Activated CD4-positive, alpha-beta T cell treated with anti-CD3 and anti-CD28 coated beads, Interleukin-2, amount 50 U/mL, for 48 hours (primary cell): ENCODE measurements at places on chromosomes 5 and 9.

DNA sequence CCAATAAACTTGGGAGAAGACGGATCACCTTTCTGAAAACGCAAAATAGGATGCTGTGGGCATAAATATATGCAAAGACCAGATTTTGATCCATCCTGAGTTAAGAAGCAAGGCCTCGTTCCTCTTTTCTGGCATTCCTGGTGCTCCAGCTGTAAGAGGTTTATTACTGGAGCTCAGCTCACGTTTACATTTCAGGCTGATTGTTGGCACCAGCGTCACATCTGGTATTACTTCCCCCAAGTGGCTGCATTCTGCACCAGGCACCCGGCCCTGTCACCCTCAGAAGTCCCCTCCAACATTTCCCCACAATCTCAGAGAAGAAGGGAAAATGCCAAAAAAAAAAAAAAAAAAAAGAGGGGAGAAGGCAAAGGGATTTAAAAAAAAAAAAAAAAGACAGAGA is 348.7 kb downstream of the SLIT3 start:
- DNase-seq = no peak

- no peak for DNase-seq
These were observed 76.4 kb downstream of the PRRT1B start for GRCh38 chr9:131621551-131622358.

GRCh38 chr5:116480894-116481510 is 93.6 kb downstream of the SEMA6A start:
- no peak for DNase-seq

DNA sequence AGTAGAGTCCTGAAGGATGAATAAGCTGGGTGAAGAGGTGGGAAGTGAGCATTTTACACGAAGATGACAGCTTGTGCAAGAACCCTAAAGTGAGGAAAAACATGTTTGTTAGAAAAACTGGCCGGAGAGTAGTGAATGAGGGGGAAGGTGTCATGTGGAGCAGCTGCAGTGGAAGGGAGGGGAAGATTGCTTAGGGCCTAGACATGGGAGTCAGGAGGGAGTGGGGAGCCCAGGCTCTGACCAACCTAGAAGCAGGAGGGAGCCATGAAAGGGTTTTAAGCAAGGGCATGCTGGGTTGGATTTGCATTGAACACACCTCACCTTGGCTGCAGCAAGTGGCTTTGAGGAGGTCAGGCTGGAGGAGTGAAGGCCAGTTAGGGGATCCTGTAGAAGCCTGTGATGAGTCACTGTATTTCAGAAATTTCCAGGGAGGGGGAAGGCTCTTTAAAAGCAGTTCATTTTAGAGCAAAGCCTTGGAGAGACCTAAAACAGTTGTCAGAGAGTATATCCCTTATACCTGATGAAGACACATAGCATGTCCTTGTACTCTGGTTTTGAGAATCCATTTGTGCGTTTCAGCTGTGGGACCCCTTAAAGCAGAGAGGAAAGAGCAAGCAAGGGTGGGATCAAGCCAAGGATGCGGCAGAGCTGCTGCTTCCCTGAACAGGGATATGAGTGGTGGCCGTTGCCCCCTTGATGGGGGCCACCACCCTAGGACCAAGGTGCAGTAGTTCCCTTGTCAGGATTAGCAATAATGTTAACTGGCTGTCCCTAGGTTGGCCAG is 45.4 kb downstream of the ANGPTL2 start:
- no peak for DNase-seq

DNA sequence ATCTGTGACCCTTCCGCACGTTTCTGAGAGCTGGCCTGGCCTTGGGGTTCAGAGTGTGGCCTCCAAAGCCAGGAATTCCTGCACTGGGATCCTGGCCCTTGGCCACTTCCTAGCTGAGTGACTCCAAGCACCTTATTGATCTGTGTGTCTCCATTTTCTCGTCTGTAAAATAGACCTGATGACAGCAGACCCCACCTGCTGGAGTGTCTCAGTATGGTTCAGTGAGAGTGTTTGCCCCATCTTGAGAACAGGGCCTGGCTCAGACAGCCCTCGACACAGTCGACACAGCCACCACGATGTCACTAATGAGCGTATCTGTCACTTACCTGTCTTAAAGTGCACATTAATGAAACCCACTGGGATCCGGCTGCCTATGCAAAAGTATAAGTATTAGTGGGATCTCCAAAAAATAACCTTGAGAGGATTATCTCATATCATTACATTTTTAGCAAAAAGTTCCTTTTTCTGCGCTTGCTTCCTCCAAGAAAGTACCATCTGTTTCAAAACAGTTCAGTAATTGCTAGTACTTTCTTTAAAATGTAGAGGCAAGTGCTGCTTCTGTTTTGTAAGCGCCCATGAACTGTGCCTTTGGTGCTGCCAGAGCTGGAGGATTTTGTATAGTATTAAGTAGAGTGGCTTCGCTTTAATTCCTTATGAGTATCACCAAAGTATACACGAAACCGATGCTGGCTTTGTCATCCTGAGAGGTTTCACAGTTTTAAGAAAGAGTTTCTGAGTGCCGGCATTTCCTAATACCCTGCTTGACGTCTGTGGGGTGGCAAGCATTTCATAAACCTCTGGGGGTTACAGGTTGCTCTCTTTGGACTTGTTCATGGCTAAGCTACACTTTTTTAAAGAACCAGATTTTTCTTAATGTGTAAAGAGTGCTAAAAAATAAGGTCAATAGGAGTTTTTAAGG is 31.7 kb downstream of the UBE2QL1 start:
- DNase-seq = no peak

DNA sequence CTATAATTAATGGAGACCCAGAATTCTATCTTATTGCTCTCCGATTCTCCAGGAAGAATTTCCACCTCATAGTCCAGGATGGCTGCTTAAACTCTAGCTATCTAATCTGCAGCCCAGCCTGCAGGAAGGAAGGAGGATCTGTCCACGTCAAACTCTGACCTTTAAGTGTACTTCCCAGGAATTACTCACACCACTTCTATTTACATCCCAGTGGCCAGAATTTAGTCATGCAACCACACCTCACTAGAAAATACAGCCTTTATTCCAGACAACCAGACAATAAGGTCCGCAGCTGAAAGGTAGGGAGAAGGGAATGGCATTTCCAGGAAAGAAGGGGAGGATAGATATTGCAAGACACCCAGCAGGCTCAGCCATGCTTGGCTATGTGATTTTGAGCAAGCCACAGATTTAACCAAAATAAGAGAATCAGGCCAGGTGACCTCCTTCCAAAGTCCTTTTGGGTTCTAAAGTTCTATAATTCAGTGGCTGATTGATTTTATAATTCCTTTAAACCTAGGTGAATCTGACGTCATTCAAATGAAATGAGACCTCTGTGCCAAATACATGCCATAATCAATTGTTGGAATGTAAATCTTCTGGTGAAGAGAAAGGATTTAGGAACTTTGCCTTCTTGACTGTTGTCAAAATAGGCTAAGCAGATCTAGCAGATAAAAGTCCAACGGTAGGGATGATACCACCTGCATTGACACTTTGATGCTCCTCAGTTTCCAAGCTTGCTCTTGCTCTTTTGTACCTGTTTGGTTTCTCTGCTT is 3.7 kb upstream of the DENND1A start:
- DNase-seq = no peak

- no peak for DNase-seq
These were observed 55.5 kb downstream of the TENT4A start for GRCh38 chr5:6768590-6769230.

DNA sequence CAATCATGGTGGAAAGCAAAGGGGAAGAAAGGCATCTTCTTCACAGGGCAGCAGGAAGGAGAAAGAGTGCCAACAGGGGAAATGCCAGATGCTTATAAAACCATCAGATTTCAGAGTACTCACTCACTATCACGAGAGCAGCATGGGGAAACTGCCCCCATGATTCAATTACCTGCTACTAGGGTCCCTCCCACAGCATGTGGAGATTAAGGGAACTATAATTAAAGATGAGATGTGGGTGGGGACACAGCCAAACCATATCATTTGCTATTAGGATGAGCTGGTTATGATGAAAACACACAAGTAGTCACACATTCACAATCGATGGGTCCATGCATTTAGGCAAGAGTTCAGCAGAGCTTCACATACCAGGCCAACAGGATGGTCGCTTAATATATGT is 469.0 kb downstream of the PDE4D start:
- DNase-seq = no peak

- DNase-seq = peak; percentile 33
These were observed 115.9 kb downstream of the RGS3 start for GRCh38 chr9:113579283-113580040.

- no peak for DNase-seq
These were observed 206.3 kb upstream of the GDNF start for GRCh38 chr5:38046103-38046502.

DNA sequence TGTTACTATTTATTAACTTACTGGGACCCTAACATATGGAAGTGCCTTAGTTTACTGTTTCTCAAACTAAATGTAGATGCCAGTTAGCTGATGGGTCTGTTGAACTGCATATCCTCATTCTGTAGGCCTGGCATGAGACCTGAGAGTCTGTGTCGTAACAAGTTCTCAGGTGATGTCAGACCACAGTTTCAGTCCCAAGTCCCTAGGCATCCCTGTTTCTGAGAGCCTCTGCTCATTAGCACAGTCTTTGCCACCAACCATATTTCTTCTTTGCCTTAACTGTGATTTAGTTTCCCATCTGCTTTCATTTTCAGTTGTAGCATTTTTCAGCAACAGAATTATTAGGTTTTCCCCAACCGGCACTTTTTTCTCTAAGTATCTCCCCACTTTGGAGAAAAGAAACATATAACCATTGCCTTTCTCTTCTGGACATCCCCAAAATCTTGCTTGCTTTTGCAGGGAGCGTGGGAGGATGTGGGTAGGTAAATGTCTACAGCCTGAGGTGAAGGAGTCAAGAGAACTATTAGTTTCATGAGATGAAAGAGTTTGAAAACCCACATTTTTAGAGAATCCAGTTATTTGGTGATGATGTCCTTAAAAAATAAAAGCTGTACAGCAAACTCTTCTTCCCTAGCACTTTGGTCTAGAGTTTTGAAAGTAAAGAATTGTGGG is 74.6 kb downstream of the NUDT12 start:
- no peak for DNase-seq

DNA sequence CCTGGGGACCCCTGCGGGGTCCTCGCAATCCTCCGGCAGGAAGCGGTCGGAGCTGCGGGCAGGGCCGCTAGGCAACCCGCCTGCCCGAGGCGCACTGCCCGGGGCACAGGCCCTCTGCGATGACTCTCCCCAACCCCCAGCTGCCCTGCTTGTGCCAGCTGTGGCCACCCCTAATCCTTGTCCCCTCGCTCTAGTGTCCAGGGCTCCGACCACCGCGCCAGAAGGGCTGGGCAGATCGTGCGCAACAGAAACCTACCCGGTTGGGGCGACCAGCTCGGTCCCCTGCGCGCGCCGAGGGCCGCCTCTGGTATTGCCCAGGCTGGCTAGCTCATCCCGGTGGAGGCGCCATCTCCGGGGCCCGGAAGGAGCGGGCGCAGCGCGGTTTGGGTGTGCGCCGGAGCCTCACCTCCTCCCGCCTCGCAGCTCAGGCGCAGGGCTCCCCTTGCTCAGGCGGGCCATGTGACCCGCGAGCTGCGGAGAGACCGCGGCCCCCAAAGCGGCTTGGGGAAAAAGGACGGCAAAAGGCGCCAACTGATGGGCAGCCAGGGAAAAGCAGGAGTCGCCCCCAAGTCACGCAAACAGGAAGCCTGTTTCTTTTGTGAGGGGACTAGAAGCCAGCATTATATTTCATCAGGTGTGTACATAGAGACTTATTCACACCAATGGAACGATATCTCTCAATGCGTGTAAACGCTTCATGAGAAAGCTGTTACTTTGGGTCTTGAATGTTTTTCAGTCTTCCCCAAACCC is 46.8 kb upstream of the RNF20 start:
- peak; percentile 30 for DNase-seq

DNA sequence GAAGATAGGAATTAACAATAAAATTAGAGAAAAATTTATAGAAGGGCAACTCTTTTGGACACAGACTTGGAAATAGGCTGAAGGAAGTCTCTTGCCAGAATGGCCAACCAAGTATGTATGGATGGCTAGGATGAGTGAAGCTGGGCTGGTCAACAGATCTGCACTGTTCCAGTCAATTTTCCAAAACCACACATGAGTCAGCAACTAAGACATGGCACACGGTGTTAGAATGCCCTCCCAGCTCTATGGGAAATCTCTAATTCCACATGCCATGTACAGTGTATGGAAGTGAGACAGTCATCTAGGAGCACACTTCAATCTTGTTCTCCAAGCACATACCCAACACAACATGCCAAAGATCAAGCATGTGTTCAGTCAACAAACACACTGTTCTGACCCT is 129.6 kb downstream of the GLIS3 start:
- no peak for DNase-seq

GRCh38 chr9:123321616-123322272 is 34.3 kb upstream of the CRB2 start:
- DNase-seq = no peak

DNA sequence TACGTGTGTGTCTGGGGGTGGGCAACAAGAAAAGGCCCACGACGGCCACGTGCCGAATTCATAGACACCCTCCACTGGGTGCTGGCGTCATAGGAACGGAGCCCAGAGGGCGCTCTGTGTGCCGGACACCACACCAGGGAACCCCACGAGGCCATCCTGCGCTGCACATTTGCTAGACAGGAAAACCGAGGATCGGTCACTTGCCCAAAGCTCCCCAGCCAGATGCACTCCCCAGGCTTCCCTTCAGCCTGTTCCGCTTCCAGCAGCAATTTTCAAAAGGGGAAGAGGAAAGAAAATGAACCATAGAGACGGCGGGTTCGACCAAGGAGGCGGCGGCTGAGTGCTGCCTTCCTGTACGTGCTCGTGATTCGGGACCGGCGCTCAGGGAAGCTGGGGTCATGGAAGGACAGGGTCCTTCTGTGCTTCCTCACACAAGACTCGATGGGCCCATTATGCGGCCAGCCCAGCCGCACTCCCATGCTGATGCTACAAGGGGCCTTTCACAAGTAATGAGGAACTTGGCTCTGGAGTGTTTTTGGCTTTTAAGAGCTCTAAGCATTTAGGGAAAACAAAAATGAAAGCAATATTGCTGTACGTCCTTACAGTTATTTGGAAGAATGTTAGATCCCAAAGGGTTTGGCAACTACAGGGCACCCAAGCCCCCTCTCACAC is 124.6 kb upstream of the SARDH start:
- no peak for DNase-seq

DNA sequence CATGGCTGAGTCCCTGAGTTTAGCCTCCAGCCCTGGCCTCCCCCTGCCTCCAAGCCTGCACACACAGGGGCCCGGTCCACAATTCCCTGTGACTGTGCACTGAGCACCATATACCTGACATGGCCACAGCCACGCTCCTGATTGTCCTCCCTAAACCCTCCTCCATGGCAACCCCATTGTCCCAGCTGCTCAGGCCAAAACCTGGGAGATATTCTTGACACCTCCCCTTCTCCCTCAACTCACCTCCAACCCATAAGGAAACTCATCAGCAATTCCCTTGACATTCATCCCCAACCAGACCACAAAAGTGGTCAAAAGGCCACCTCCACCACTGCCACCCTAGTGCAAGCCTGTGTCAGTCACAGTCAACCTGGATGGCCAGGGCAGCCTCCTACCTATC is 107.5 kb upstream of the MVB12B start:
- DNase-seq = no peak

GRCh38 chr5:139676406-139676805 is 28.3 kb downstream of the CXXC5 start:
- DNase-seq = no peak

GRCh38 chr5:121634946-121635345 is 216.7 kb upstream of the FTMT start:
- DNase-seq = no peak
